ENCODE measurements at places on chromosomes 12 and 14. TPM values are rescaled to one million over a fixed set of nuclear protein-coding genes. Genes with fewer than 3 reads are reported as not detected.

The NTN4 gene
- 31.8 TPM for polyA plus RNA-seq

DNA sequence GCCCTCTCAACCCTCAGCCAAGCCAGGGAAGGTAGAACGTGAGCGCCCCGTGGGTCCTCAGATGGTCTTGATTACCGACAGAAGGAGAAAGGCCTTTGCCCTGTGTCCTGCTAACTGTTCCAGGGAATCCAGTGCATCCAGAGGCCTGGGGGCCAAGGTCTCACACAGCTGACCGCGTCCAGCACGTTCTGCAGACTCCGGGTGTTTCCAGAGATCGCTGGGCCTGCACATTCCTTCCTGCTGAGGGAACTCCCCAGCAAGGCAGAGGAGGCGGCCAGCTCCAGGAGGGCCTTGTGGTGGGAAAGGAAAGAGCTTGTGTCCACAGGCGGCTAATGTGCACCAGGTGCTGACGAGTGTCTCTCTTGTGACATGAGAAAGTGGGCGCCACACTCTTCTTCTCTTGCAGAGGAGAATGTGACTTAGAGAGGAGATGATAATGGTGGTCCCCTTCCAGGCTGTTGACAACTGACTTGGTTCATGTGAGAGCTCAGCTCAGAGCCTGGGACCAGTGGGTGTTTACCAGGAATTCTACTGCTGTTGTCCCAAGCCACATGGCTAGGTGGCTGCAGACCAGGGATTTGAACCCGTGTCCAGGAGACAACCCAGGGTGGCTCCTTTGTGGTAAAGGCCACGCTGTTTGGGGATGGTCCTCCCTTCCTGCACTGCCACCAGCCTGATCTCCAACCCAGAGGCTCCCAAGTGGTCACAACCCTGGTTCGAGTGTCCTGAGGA lies 46.8 kb upstream of the DLK1 start:
- DNase-seq, result peak; percentile 90

- DNase-seq, result peak; percentile 32
Observed at GRCh38 chr12:2583091-2583497, 211.7 kb upstream of the FKBP4 start.

The DDX47 gene
- 83.2 TPM for polyA plus RNA-seq

DNA sequence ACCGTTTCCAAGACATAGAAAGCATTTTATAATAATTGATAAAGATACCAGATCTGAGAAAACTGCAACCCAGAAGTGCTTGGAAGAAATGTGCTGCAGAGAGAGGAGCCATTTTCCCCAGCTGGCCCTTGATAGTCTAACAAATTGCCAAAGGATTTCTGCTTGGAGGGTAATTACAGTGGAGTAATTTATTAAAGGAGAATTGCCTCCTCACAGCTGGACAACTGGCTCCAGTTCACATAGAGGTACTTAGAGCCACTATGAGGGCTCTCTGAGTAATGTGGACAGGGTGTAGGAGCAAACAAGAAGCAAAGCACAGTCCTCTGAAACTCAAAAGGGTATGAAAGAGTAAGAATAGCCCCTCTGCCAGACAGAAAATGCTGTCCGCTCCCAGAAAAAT lies 335.6 kb downstream of the SYT1 start:
- no peak for DNase-seq

- no peak for DNase-seq
Observed at GRCh38 chr14:51518280-51518679, 133.4 kb upstream of the FRMD6 start.

The LRRK2 gene
- polyA plus RNA-seq, result 2.9 TPM

GRCh38 chr12:56632701-56633467 lies 2.8 kb upstream of the BAZ2A start:
- no peak for DNase-seq

The MYF5 gene
- not detected for polyA plus RNA-seq

GRCh38 chr12:102954134-102954533 lies 3.3 kb upstream of the ASCL1 start:
- no peak for DNase-seq

DNA sequence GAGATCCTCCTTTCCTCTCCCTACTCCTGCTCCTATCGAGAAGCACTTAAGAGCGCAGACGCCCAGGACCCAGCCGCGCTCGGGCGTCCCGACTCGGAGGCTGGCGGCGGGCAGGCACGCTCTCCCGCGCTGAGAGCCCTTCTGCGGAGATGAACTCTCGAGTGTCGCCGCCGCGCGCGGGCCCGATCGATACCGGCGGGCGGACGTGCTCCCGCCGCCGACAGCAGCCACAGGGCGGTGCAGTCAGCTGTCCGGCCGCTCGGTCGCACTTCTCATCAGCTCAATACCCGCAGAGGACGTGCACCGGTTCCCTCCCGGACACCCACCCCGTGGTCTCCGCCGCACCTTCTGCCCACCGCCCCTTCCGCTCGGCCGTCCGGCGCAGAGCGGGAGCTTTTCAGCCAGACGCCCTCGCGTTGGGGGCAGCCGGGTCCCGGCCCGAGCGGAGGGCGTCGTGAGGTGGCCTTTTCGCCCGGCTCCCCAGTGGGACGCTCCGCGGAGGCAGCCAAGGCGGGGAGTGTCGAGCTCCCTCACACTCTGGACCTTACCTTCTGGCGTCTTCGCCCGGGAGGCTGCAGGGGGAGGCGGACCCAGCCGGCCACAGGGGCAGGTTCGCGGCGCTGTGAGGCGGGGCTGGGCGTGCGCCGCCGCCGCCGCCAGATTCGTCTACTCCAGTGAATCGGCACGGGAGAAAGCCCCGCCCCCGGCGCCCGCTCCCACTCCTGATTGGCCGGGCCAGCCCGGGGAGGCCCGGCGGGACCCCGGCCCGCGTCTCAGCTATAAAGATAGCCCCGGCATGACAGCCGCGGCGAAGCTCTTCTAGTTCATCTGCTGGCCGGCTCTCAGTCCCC lies at the start of gene INSM2:
TSS of gene INSM2 (plus strand) at position 808 of the 851 bp plus-strand sequence. CDS start 89 bp downstream, outside the sequence.
- peak; percentile 45 for DNase-seq

GRCh38 chr12:79782172-79782900 lies 91.6 kb upstream of the PAWR start:
- peak; percentile 87 for DNase-seq

The LTBR gene
- polyA plus RNA-seq, result 45.8 TPM

The NUDT14 gene
- polyA plus RNA-seq, result 6.1 TPM

The LRRIQ1 gene
- polyA plus RNA-seq, result 0.05 TPM

- DNase-seq, result peak; percentile 24
Observed at GRCh38 chr12:30643366-30643765, 52.3 kb downstream of the IPO8 start.

Data from fibroblast of lung (primary cell).